ENCODE measurements at places on chromosomes 7 and 10.

DNA sequence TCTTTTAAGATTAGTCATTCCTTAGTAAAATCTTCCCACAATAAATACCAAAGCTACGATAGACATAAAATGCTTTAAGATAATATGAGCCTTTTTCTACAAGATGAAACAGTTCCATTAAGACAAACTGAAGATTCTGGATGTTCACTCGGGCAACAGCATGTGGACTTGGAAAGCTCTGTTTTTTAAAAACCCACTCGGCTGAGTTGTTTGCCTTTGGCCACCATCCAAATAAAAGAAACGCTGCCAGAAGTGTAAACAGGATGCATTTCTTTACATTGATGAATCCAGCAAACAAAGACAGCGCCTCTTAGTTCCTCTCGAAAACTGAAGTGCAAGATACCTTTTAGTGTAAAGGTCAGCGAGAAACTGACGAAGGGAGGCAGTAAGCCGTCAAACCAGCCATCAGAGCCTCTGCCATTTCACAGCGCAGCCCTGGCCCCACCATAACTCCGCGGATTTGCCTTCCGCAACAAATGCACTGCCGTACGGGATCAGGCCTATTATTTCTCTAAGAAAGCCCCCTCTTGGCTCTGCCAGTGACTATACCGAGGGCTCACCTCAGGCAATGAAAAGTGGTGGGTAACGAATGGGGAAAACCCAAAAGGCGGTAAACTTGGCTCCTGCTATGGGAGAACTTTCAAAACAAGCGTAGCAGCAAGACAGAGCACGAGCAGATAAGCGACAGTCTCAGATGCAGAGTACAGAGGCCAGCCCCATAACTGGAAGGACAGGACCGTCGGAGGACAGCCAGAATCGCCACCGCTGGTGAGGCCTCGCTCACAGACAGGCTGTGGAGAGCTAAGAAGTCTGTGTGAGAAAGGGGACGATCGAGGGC is 41.4 kb downstream of the GNA12 start:
- peak; percentile 71 for DNase-seq

- no peak for DNase-seq
These were observed 151.6 kb downstream of the MALRD1 start for GRCh38 chr10:19200211-19200610.

DNA sequence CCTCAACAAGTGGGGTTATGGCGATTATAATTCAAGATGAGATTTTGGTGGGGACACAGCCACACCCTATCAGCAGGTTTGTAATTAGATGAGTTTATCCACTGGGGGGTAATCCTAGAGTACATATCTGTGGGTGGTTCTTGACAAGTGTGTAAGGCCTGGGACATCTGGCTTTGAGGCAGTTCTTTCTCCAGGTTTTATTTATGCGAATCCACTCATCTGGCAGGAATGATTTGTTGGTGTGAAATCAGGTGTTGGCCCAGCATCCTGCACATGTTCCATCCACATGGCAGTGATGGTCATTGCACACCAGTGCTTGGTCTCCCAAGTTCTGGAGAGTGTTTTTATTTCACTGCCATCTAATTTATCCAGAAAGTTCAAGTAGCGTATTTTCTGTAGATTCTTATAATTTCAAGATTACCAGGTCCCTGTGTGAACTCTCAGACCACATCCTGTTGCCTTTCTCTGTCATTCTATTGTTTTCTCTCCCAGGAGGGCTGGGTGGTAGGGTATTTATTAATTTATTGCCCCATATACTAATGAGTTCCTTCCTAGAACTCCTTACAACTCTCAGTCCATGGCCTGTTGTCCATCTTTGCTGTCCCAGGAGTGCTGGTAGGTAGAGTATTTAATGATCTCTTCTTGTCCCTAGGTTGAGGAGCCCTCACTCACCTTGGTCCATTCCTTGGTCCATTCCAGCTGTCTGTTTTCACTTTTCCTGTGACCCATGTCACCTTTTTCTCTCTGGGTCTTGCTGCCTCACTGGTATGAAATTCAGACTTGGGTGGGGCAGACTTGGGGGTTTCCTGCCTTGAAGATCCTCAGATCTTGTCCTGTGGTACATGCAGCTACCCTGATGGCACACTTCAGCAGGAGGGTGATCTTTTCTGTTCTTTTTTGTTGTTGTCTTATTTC is 10.4 kb downstream of the RALA start:
- DNase-seq: no peak

DNA sequence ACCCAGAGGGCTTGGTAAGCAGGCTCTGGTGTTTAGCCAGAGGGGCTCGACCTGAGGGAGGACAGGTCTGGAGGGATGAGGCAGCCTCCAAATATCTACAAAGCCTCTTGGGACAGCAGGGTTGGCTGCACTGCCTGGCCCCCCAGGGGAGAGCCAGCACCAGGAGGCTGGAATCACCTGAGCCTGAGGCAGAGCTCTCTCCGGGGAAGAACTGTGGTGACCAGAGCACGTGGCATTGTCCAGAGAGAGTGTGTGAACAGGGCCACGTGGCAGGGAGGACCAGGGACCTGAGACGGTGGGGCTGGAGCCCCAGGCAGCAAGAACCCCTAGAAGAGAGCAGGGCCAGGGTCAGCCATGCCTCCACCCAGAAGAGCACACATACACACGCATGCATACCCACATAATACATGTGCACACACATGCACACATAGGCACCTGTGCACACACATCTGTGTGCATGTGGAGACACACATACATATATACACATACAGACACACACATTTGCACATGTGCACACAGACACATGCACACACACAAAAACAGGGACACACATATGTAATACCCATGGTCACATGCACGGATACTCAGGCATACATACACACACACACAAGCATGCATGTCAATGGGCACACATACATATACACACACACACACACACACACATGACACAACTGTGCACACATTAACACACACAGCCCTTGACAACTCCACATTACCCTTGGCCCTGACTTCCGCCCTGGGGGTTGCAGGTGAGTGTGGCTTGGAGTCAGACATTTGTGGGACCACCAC is 94.9 kb downstream of the MYL10 start:
- DNase-seq: no peak

DNA sequence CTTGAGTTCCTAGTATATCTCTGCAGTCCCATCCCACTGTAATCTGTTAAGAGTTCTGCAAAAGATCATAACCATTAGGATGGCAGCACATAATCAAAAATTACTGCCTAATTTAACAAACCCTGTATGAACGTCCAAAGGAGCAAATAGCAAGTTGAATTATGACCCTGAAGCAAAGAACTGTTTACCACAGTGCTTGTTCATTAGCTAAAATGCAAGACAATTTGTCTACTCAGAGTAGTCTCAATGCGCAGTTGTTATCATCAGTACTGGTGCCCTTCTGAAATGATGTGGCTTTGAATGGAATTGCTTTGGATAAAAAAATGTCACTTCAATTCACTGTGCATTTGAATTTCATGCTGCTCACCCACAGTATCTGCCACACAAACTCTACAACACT is 817.0 kb downstream of the SORCS1 start:
- DNase-seq: no peak

GRCh38 chr7:131522325-131522930 is 34.0 kb downstream of the PODXL start:
- DNase-seq: peak; percentile 41

- DNase-seq: no peak
These were observed 214.2 kb downstream of the CCDC3 start for GRCh38 chr10:12787297-12787696.

- DNase-seq: no peak
These were observed 6.6 kb upstream of the ZNF22 start for GRCh38 chr10:44993922-44994751.

DNA sequence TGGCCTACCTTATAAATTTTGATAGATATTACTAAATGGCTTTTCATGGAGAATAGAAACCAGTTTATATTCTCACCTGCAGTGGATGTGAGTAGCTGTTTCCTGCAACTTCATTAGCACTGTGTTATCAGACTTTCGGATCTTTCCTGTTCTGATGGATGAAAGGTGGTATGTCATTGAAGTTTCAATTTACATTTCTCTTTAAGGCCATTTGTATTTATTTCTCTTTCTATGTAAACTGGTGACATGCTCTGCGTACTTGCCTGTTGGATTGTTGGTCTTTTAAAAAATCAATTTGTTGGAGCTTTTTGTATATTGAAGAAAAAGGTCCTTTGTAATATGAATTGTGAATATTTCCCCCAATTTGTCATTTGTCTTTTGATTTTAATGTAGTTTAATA is 95.8 kb upstream of the STRIP2 start:
- no peak for DNase-seq

GRCh38 chr7:102089175-102090098 is 197.2 kb upstream of the SH2B2 start:
- no peak for DNase-seq
